ENCODE measurements at places on chromosomes 12 and 14. TPM values are rescaled to one million over a fixed set of nuclear protein-coding genes. Genes with fewer than 3 reads are reported as not detected.

Gene PITPNM2
- 2.3 TPM for total RNA-seq

Gene RNASE3
- not detected for total RNA-seq

Gene TCP11L2
- 35.4 TPM for total RNA-seq

Gene NEUROD4
- total RNA-seq = not detected

DNA sequence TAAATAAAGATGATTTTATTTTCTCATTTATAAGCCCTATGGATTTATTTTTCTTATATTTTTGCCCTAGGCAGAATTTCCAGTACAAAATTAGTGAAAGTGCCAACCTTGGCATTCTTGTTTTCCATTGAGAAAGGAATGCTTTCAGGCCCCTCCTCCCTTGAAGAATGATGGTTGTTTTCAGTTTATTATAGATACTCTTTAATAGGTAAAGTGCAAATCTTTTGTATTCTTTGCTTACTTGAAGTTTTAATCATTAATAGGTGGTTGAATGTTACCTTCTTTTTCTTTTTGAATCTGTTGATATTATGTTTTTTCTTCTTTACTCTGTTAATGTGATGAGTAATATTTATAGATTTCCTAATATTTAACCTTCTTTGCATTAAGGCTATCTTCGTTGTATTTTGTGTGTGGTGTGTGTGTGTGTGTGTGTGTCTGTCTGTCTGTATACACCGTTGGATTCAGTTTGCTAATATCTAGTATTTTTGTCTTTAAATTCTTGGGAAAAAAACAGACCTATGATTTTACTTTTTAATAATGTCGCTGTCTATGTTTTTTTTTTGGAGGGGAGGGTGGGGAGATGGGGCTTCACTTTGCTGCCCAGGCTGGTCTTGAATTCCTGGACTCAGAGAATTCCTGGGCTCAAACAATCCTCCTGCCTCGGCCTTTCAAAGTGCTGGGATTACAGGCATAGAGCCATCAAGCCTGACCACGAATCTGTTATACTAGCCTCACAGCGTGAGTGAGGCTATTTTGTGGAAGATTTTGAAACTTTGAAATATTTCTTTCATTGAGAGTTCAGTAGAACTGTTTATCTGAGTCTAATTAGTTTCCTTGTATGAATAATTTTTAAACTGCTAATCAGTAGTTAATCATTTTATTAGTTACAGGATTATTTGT, 13.5 kb downstream of the SRGAP1 start:
- H3K36me3 ChIP-seq = no peaks in the 10 kb centered on the region
- H3K4me3 ChIP-seq = no peak overlapping the region
- H3K4me1 ChIP-seq = no peaks in the 10 kb centered on the region
- no peak for DNase-seq

- no peaks in the 10 kb centered on the region for H3K4me1 ChIP-seq
- H3K27me3 ChIP-seq = no peaks in the 10 kb centered on the region
Measured at GRCh38 chr14:31945074-31945613, 132.0 kb upstream of the ARHGAP5 start.

DNA sequence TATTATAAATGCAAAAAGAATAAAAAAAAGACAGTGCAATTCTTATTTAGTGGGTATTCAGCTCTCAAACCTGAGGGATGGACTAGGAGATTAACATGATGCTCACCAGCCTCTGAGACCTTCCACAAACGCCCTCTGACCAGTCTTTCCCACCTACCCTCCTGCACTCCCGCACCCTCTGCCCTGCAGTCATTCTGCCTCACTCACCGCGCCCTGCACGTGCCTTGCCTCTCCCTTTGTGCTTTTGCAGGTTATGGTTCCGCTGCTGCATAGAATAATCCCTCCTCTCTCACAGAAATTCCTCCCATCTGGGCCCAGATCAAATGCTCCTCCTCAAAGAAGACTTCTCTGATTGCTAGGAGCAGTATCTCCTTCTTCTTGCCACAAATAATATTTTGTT, 28.5 kb upstream of the TMCC3 start:
- H3K36me3 ChIP-seq = no peaks in the 10 kb centered on the region
- DNase-seq = no peak
- no peak overlapping the region for H3K4me3 ChIP-seq
- no peak overlapping the region for H3K27ac ChIP-seq
- H3K27me3 ChIP-seq = no peaks in the 10 kb centered on the region
- no peaks in the 10 kb centered on the region for H3K4me1 ChIP-seq

DNA sequence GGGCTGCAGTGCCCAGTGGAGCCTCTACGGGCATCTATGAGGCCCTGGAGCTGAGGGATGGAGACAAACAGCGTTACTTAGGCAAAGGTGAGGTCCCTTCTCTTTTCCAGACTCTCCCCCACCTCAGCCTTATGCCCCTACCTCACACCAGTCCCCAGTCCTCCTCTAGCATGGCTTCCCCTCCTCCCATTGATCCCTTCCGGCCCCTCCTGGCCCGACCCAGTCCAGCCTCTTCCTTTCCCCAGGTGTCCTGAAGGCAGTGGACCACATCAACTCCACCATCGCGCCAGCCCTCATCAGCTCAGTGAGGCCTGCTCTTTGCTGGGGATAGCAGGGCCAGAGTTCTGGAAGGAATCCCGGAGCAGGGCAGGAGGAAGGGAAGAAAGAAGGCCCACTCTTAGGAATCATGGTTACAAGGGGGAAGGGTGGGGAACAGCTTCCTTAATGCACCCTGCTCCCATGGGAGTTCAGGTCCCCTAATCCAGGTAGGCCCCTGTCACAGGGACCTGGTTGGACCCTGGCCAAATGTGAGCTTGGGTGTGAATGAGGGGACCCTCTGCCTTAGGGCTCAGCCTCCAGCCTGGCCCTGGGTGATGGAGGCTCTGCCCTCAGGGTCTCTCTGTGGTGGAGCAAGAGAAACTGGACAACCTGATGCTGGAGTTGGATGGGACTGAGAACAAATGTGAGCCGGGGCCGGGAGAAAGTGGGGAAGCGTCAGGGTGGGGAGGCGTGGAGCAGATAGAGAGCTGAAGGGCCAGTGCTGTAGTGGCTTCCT, 2.2 kb downstream of the ENO2 start:
- no peak overlapping the region for H3K4me3 ChIP-seq
- no peak for DNase-seq
- H3K4me1 ChIP-seq = no peaks in the 10 kb centered on the region
- no peaks in the 10 kb centered on the region for H3K27me3 ChIP-seq

DNA sequence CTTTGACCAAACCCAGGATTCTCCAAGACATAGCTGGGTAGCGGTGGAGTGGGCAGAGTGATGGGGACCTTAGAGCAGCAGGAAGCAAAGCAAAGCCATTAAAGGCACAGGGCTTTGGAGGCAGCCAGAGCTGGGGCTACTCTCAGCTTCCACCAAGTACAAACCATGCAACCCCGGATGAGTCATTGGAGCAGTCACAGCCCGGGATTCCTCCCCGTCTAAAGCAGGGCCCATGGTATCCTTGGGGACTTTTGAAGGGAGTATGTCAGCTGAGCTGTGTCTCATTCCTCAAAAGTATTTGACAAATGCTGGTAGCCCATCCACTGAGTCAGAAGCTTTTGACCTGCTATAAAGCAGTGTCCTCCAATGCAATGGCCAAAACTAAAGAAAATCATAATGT, 9.7 kb upstream of the IFI27 start:
- no peak overlapping the region for H3K4me3 ChIP-seq
- no peak overlapping the region for H3K27ac ChIP-seq
- H3K36me3 ChIP-seq = no peaks in the 10 kb centered on the region
- no peak for DNase-seq
- no peaks in the 10 kb centered on the region for H3K27me3 ChIP-seq

DNA sequence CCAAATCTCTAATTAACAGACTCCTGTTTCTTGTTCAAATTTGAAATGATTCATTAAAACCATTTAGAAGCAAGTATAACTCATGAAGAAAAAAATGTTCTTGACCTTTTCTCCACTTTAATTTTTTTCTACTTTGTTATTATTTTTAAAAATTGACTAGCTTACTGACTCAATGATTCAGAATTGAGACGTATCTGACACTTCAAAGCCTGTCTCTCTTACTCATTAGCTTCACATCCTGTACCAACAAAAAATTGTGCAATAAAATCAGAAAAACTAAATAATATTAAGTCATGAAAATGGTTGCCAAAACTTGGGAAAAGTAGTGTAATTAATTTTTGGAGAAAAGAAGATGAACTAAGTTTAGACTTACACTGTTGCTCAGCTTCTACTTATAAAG, 331.2 kb downstream of the SLC16A7 start:
- no peak overlapping the region for H3K27ac ChIP-seq
- no peak for DNase-seq
- no peak overlapping the region for H3K4me3 ChIP-seq
- H3K27me3 ChIP-seq = no peaks in the 10 kb centered on the region
- H3K36me3 ChIP-seq = no peaks in the 10 kb centered on the region

DNA sequence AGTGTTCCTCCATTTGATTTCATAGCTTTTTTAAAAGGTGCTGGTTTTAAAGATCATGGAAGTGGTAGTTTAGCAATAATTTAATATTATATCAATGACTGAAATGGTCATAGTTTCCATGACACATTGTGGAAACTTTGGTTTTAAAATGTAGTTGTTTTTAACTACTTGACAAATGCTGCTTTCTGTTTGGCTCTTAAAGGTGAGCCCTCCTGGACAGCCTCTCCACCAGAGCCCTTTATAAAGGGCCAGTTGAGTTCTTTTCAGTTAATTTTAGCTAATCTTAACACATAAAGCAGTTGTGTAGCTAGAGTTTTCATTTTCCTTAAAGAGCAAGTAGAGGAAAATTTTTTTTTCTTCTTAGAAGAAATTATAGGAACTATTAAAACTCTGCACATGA, 14.0 kb downstream of the XPOT start:
- no peak overlapping the region for H3K4me3 ChIP-seq
- H3K4me1 ChIP-seq = no peaks in the 10 kb centered on the region
- no peak for DNase-seq
- H3K36me3 ChIP-seq = peaks cover 8% of the 10 kb centered on the region

GRCh38 chr12:109833307-109834189, at the start of gene TRPV4:
Gene TRPV4 (minus strand): TSS chr12:109833398. CDS start chr12:109814796, 18,602 bp downstream.
- H3K36me3 ChIP-seq = no peaks in the 10 kb centered on the region
- peak within 1 kb of the TSS; percentile 60 for H3K4me3 ChIP-seq
- H3K27ac ChIP-seq = peak within 1 kb of the TSS; percentile 58
- H3K27me3 ChIP-seq = no peaks in the 10 kb centered on the region
- DNase-seq = no peak

Data from breast epithelium (tissue), 4 donors.